ENCODE measurements at places on chromosomes 7 and 10.

DNA sequence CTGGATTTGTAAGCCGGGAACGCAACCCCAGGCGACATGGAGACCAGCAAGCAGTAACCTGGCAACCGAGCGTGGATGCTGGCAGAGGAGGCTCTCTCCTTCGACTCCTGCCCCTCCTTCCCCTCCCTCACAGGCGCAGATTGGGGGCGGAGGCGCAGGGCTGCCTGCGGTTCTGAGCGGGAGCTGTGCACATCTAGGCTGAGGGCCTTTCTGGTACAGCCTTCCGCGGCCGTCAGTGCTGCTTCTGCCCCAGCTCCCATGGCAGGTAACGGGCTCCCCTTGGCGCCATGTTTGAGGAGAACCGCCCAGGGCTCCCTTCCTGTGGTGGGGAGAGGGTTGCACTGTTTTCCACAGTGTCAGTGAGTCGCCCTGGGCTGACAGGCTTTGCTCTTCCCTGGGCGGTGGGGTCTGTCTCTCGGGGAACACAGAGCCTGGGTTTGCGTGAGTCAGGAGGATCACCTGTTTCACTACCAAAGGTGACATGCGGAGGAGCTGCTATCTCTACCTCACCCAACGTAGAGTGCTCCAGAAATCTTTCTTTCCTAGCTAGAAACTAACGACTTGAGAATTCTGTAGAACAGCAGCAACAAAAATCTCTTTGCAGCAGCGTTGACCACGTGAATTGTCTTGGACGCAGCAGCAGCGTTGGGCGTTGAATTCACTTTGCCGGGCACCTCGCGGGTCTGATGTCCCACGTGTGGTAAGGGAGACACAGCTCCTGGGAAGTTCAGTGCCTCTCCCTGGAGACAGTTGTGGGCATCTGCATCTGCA lies 154.8 kb upstream of the COBL start:
- DNase-seq = no peak

DNA sequence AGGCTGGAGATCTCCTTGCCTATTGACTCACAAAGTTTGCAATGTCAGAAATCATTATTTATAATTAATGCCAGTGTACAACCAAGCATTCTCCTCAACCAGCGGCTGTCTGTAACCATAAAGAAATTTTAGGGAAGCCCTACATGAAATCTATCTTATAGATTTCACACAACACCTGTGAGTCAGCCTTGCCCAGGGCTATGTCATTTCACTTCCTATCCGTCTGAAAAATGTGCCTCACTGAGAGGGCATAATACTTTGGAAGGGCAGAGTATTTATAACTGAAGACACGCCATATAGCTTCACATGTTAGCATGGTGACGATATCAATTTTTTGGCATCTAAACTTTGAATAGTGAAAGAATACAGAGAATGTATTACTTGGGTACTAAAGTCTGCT lies 296.6 kb upstream of the ETV1 start:
- no peak for DNase-seq

GRCh38 chr10:102534333-102534732 lies 30.6 kb downstream of the SUFU start:
- DNase-seq = no peak

DNA sequence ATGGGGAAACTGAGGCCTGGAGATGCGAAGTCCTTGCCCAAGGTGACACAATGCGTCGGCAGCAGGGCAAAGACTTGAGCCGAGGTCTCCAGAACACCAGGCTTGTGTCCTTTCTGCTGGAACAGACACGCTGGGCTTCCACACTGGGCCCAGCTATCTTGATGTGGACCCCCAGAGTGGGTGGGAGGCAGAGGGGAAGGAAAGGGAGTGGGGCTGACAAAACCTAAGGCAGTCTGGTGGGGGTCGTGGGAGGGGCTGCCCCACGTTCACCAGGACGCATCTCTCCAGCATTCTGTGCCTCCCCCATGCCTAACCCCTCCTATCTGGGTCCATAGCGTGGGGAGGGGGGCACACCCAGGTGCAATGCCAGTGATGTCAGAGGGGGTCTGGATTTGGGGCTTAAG lies 38.1 kb downstream of the PPIF start:
- DNase-seq = no peak

DNA sequence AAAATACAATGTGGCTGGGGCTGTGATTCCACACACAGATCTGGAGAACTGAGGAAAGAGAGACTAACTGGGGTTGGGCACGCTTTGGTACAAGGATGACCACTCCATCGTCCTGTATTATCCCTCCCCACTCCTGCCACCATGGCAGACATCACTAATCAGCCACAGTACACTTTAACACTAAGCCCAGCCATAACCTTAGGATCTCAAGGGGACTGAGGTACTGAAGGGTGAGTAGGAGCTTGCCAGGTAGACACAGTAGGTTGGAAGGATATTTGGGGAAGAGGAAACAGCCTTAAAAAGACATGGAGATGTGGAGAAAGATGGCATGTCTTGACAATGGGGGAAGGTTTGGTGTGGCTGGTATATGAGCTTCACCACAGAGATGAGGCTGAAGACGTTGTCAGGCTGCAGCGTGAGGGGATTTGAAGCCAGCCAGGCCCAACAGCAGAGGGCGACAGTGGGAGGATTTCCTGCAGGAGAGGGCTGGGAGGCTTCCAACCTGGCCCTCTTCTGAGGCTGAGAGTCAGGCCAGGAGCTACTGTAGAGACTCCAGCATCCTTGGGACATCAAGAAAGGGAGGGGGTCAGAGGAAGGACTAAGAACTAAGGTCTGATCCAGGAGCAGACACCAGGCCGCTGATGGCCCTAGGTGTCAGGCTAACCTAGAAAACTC lies 58.6 kb upstream of the COL13A1 start:
- no peak for DNase-seq

- DNase-seq = no peak
Observed at GRCh38 chr10:33229252-33229948, 105.1 kb downstream of the NRP1 start.

DNA sequence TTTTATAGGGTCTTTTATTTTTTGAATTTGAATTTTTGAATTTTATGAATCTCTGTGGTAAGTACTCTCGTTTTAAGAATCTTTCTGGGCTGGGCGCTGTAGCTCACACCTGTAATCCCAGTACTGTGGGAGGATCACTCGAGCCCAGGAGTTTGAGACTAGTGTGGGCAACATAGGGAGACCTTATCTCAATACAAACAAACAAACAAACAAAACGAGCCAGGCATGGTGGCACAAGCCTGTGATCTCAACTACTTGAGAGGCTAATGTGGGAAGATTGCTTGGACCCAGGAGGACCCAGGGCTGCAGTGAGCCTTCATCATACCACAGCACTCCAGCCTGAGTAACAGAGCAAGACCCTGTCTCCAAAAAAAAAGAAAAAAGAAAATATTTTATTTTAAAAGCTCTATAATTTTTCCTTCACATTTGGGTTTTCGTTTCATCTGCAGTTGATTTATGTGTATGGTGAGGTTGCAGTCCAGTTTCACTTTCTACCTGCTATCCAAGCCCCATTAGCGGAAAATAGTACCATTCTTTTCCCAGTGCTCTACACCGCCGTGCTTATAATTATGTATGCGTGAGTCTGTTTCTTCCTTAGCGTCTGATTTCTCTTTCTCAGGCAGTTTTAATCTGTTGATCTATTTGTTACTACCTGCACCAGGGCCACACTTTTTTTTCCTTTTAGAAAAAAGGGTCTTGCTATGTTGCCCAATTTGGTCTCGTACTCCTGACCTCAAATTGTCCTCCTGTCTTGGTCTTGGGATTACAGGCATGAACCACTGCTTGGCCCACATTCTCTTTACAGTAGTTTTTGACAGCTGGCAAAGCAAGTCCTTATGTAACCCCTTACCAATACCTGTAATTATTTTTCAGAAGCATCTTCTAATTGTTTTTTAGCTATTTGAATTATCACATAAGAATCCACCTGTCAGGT lies 21.7 kb downstream of the TRIM24 start:
- no peak for DNase-seq

DNA sequence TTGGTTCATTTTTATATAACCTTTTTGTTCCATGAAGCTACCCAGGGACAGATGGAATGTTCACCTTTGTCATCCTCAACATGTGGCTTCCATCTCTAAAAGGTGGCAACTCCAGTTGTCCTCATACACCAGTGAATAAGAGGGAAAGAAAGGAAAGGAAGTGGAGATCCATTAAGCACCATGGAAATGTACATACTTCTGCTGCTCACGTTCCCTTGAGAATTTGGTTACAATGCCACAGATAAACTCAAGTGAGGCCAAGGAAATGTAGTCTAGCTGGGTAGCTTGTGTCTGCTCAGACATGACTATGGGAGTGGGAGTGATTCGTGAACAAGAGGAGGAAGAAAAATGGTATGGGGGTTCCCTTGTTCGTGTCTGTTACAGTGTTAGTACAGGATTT lies 237.1 kb upstream of the FAM3C start:
- no peak for DNase-seq

- no peak for DNase-seq
Observed at GRCh38 chr7:106840342-106840741, 24.7 kb upstream of the PIK3CG start.

GRCh38 chr7:125299003-125299765 lies 369.6 kb upstream of the POT1 start:
- no peak for DNase-seq

- no peak for DNase-seq
Observed at GRCh38 chr10:74502963-74503608, 323.3 kb upstream of the KAT6B start.

DNA sequence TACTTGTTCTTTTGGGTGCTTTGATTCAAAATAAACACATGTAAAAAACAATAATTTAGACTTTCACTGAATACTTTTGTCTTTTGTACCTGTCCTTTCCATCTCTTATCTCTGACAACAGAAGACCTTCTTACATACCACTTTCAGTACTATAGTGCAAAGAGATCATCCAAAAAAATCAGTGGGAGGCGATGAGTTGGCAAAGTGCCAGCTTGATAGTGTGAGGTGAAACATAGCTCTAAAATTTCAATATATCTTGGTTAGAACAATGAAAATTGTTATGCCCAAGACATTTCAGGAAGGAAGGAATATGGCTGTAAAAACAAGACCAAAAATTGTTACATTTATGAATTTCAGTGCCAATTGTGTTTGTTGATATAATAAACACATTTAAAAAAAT lies 390.2 kb upstream of the COBL start:
- DNase-seq = no peak

- no peak for DNase-seq
Observed at GRCh38 chr7:71633551-71634008, 501.6 kb downstream of the GALNT17 start.

DNA sequence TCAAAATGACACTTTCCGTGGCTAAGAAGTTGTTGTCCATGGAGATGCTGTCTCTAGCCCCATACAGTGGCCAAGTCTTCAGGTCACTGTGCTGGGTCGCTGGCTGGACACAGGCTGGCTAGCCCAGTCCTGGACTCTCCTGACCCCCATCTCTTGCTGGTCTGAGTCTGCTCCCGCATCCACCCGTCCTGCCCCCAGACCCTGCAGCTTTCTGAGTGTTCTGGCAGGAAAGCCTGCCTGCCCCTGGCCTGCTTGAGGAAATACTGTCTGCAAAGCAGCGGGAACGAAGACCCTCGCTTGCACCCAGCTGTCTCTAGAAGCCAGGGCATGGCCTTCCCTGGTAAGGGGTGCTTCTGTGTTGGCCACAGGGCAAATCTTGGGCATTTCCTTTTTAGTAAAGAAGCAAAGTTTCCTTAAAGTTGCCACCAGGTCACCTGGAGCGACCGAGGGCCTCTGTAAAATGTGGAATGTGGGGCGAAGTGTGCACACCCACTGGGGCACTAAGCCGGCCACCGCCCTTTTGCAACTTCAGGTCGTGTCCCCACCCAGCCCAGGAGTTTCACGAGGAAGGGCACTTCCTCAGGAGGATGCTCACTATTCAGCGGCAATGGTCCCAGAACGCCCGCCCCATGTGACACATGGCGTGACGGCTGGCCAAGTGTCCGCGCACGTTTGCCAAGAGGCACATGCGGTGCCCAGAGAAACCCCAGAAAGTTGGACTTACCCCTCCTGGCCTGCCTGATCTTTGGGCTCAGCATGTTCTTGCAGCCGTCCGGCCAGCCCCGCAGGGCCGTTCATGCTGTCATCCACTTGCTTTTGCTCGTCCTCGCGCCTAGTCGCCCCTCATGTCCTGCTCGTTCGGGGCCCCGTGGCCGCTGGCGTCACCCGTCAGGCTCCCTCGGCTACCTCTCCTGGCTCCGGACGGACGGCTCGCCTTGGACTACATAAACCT lies 558 bp downstream of the ARHGAP22 start:
- DNase-seq = no peak

GRCh38 chr7:116249969-116250553 lies 39.7 kb downstream of the TES start:
- no peak for DNase-seq

GRCh38 chr7:12747687-12748306 lies 60.4 kb downstream of the ARL4A start:
- no peak for DNase-seq

- DNase-seq = no peak
Observed at GRCh38 chr10:119457966-119458766, 84.4 kb downstream of the RGS10 start.

DNA sequence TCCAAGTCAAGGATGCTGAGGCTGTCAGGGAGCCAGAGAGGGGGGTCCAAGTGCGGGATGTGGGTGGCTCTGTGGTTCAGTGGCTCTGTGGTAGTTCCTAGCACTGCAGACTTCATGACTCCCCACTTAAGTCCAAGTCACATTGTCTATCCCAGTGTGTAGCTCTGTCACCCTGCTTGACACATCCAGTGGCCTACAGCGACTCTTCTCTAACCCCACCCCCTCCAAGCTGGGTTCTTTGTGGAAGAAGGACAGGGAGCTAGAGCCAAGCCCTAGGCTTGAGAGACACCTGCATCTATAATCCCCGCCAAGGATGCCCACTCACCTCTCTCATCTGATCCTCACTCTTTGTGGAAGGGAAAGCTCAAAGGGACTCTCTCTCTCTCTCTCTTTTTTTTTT lies 57.6 kb downstream of the ADCYAP1R1 start:
- DNase-seq = no peak

DNA sequence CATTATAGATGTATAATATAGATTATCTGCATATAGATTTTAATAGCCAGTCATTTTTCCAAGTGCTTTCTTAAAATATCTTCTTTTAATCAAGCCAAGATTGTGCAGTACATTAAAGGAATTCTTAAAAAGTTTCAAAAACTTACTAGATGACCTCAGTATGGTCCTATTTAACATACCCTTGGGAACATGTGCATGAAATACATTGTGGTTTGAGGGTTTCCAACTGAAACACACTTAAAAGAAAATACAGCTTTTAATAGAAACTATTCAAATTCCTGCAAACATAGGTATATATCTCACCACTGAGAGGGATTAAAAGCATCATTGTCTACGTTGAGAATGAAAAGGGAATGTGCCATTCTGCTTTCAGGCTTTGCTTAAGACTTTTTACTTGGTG lies 364.9 kb downstream of the SUGCT start:
- no peak for DNase-seq

GRCh38 chr7:80967071-80967916 lies 48.4 kb upstream of the SEMA3C start:
- DNase-seq = no peak

DNA sequence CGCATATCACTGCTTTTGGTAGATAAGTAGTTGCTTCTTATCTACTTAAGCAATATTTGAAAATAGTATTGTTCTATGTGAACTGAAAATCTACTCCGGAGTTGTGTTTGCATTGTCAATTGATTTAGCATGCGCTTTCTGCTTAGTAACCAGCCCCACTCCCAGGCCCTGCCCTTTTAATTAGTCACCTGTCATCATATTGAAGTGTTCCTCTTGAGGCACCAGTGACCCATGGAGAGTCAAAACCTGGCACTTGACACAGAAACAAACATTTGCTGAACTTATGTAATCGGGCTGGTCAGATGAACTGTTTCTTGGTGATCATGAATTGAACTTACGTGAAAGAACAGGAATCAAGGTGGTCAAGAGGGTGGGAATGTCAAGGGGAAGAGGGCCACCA lies 27.8 kb upstream of the CDHR3 start:
- DNase-seq = no peak

All from D721Med (cell line).